Activated T-cell treated with anti-CD3 and anti-CD28 coated beads, Interleukin-2, amount 50 U/mL, for 4 hours (primary cell): ENCODE measurements at places on chromosomes 7 and 10.

- DNase-seq: no peak
These were observed 646.7 kb downstream of the PARD3 start for GRCh38 chr10:34168439-34168838.

GRCh38 chr7:7944619-7945282 is 23.8 kb upstream of the GLCCI1 start:
- peak; percentile 22 for DNase-seq

DNA sequence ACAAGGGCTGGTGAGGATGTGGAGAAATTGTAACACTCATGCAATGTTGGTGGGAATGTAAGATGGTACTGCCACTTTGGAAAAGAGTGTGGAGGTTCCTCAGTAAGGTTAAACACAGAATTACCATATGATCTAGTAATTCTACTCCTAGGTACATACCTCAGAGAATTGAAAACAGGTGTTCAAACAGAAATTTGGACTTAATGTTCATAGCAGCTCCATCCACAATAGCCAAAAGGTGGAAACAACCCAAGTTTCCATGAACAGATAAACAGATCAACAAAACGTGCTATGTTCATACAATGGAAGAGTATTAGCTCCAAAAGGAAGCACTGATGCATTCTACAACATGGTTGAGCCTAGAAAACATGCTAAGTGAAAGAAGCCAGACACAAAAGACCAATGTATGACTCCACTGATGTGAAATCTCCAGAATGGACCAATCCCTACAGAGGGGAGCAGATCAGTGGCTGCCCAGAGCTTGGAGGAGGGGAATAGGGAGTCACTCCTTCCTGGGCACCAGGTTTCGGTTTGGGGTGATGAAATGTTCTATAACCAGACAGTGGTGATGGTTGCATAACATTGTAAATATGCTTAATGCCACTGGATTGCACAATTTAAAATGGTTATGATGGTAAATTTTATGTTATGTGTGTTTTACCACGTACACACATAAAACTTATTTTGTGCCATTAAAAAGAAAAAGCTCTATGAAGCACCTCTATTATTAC is 5.7 kb upstream of the WDR86 start:
- no peak for DNase-seq

GRCh38 chr7:79893991-79894390 is 240.6 kb upstream of the GNAI1 start:
- no peak for DNase-seq

DNA sequence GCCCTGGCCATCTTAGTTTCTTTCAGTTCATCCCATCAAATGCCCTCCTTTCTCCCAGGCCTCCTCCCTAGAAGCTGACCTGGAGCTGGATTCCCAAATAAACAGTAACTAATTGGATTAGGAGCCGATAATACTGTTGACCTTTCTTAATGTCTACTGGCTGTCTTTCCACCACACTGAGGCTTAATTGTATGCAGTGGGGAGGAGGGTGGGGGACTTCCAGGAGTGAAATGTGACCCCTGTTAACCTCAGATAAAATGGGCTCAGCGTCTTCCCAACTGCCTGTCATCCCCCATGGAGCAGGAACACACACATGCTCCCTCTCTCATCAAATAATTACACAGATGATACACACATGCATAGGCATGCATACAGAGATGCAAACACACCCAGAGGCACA is 53.7 kb upstream of the LBX1 start:
- DNase-seq: no peak
